ENCODE measurements at places on chromosomes 2 and 18.

DNA sequence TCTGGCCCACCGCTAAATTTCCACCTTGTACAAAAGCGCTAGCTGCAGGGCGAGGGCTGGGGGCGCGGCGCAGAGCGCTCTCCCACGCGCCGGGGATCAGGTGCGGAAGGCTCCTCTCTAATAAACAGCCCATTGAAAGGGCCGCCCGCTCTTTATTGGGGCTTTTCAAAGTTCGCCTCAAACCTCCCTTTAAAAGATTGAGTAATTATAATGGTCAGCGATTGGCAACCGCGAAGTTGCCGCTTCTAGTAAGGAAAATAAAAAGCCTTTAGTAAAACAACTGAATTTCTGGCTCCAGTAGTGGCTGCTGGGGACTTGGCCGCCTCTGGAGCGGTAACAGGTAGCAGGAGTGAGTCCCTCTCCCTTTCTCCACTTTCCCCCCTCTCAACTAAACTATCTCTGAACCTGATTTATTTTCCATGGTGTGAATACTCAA is 755 bp downstream of the NEUROD1 start:
- DNase-seq, result no peak

DNA sequence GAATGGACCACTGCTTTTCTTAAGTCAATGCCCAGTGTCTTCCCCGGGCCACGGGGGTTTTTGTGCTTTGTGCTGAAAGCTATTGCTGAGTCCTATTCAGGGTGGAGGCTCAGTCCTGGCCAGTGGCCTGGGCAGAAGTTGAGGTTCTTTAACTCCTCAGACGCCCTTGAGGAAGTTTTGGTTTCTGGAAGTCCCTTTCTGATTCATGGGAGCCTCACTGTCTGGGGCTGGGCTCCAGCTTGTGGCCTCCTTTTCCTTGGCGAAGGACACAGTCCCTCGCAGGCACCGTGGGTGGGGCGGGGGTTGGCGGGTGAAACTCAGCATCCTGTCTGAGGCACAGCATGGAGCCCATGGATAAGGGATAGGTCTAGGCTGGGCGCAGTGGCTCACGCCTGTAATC is 465.2 kb upstream of the HS6ST1 start:
- DNase-seq, result no peak

DNA sequence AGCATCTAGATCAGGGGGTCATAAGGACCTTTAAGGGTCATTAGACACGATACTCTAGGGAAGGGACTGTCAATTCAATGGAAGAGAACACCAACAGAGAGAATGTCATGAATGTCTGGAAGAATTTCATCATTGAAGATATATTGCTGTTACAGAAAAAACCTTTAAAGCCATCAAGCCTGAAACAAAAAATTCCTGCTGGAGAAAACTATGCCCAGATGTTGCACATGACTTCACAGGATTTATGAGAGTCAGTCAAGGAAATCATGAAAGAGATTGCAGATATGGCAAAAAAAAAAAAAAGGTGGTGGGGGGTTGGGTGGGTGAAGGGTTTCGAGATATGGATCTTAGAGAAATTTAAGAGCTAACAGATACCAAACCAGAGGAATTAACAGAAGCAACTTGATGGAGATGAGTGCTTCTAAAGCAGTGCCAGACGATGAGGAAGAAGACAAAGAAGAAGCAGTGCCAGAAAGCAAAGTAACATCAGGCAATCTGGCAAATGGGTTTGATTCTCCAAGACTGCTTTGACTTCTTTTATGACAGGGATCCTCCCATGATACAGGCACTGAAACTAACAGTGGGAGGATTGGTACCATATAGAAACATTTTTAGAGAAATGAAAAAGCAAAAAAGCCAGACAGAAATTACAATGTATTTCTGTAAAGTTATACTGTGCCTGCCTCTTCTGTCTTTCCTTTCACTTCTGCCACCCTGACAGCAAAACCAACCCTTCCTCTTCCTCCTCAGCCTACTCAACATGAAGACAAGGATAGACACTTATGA is 28.5 kb downstream of the MAP4K3 start:
- no peak for DNase-seq

- no peak for DNase-seq
Observed at GRCh38 chr2:61179701-61180639, 18.0 kb downstream of the C2orf74 start.

DNA sequence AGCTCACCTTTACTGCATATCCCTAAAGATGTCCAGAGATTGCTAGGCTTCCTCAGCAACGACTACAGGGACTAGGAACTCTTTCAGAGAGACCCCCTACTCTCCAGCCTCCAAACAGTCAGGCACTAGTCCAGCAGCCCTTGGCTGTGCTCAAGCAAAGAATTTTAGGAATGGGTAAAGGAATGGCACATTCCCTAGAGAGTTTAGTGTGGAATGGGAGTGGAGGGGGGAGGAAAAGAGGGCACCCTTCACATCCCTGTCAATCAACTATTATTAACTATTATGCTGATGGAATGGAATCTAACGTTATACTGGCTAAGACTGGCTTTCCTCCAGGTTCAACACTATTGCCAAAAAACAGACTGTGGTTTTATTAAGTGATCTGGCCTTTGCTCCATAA is 64.8 kb downstream of the IKZF2 start:
- DNase-seq, result no peak

DNA sequence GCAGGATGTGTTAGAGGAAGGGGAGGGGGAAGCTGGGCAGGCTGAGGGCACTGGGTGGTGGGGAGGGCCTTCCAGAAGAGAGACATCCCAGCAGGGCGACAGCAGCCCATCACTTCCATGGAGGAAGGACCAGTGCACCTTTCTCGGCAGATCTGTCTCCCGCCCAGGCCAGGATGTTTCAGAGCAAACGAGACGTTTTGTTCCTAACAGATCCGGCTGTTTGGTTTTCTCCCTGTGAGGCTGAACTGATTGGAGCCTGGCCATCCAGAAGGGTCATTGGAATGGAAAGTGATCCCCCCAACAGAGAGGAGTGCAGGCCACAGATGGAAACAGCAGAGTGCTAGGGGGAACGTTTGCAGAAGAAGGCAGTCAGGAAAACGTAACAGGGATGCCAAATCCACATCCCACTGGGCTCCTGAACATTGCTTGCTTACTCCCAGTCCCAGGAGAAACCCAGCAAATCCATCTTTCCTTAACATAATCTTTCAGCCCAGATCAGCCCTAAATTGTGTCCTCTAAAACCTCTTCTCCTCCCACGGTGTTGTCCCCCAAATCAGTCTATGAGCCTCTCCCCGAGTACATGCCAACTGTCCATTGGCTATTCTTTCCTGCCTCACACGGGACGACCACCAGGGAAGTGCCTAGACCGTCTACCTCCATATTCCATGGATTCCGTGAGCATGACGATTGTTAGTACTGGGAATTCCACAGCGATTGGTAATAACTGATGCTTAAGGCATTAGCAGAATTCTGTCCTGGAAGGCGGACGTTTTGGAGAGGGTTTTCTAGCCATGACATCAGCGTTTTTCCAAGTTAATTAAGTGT is 126.8 kb downstream of the SEPTIN10 start:
- DNase-seq, result peak; percentile 59
